Activated CD4-positive, CD25-positive, alpha-beta regulatory T cell treated with anti-CD3 and anti-CD28 coated beads, Interleukin-2, amount 50 U/mL, for 16 hours (primary cell): ENCODE measurements at places on chromosomes 4 and X.

DNA sequence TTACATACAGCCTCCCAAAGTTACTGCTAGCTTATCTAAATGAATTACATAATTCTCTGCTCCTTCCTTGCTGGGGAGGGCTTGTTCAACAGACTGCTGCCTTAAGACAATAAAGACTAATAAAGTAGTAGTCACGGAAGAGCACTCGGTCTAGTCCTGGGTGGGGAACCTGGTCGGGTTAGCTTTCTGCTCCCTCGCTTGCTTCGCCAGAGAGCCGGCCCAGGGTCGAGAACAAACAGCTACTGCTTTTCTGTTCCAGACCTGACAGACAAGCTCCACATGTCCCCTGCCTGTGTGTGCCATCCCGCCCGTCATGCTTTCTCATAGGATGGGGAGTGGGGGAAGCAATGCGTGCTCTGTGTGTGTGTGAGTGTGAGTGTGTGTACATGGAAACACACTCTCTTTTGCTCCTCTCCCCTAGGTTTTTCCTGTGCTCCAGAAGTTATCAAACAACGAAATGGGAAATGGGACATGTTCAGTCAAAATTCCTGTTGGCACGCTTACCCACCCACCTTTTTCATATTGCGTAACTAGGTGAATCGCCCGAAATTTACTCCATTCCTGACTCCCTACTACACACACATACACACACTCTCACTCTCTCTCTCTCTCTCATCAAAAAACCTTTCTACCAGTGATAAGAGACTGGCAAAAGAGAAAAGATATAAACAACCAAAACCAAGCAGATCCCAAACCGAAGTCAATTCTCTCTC lies 1.3 kb downstream of the NPY1R start:
- DNase-seq: no peak

DNA sequence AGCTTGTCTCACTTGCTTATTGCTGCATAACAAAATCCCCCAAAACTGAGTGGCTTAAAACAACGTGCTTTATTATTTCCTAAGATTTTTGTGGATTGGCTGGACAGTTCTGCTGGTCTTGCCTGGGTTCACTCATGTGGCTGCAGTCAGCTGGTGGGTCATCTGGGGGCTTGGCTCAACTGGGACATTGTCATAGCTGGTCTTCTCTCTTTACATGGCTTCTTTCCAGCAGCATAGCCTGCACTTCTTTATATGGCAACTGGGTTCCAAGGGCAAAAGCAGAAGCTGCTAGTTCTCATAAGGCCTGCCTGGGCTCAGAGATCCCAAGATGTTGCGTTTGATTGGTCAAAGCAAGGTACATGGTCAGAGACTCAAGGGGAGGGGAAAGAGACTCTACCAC lies 33.7 kb upstream of the STAG2 start:
- DNase-seq: no peak

DNA sequence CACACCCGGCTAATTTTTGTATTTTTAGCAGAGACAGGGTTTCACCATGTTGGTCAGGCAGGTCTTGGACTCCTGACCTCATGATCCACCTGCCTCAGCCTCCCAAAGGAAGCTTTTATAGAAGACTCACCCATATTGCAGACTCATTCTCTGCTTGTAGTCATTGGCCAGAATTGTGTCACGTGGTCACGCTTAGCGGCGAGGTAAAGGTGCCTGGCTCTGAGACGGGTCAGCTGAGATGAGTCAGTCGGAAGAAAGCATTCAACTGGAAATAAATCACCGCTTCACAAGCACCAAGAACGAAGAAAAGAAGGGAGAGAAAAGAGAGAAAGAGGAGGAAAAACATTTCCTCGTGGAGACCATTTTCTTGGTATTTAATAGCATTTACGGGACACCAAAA lies 218.8 kb upstream of the NOCT start:
- no peak for DNase-seq

- DNase-seq: no peak
Observed at GRCh38 chr4:117224256-117224655, 138.9 kb upstream of the TRAM1L1 start.

GRCh38 chrX:39377157-39377556 lies 575.9 kb downstream of the MID1IP1 start:
- DNase-seq: no peak

- DNase-seq: no peak
Observed at GRCh38 chr4:83348074-83348473, 13.4 kb upstream of the HPSE start.

DNA sequence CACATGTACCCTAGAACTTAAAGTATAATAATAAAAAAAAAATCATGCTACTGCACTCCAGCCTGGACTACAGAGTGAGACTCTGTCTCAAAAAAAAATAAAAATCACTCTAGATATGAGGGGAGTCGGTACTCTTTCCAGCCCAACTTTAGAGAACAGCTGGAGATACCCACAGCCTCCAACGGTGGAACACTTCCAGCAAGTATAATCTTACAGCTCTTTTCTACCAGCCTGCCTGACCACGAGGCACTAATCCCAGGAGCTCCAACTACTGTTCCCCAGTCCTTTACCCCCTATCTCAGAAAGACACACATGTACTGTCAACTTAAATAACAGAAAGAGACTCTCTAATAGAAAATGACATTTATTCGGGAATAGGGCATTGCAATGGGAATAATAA lies 46.8 kb downstream of the STEEP1 start:
- no peak for DNase-seq

DNA sequence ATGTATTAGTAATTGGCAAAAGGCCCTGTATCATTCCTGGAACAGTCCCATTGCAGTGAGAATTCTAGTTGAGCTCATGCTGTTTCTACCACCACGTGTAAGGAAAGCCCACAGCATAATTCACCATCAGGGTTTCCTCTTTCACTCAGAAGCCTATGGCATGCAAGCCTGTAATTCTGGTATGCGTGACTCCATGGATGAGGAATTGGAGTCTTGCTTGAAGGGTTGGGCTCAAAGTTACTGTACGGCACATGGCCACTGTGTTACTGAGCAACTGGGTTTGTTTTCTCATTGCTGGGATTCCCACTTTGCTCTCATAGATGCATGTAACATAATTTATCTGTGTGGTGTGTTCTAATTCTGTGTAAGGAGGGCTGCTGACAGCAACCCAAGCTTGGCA lies 132.3 kb upstream of the NR3C2 start:
- DNase-seq: no peak

GRCh38 chr4:987624-988513 lies 1.0 kb downstream of the IDUA start:
- DNase-seq: no peak

- DNase-seq: no peak
Observed at GRCh38 chr4:134936014-134936413, 734.4 kb upstream of the PABPC4L start.

DNA sequence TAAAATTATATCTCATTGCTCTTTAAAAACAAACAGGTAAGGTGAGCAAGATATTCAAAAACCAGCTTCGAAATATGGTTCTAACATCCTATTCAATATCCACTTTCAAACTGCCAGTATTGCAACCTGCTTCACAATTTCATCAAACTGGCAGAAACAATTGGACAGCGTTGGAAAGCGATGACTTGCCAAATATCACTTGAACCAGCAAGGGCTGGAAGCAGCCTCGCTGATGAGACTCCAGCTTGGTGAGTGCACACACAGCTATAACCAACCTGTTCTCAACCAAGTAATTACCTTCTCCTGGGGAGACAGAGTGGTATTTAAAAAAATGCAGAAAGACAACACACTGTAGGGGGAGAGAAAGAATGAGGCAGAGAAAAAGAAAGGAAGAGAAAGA lies 155.8 kb upstream of the RAI2 start:
- no peak for DNase-seq

- DNase-seq: no peak
Observed at GRCh38 chr4:88573995-88574394, 18.3 kb upstream of the HERC3 start.

DNA sequence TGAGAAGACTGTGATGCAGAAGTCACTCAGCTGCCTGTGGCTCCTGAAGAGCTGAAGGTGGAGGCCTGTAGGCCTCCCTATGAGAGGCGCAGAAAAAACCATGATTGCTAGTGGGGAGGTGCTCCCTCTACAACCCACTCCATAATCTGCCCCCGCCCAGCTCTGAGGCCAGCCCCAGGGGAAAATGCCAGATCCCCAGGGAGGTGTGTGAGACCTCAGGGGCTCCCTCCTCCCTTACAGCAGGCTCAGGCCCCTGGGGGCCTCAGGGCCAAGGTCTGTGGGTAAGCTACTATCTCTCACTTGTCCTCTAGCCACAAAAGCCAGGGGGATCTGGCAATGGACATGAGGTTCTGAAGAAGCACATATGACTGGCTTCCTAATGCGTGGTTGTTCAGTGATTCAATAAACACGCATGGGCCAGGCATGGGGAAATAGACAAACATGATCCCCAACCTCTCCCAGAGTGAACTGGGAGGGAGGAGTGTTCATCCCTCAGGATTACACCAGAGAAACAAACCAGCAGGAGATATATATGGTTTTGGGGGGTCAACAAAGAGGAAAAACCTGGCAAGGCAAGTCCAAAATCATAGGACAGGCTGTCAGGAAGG lies 51.0 kb upstream of the MTM1 start:
- DNase-seq: no peak

DNA sequence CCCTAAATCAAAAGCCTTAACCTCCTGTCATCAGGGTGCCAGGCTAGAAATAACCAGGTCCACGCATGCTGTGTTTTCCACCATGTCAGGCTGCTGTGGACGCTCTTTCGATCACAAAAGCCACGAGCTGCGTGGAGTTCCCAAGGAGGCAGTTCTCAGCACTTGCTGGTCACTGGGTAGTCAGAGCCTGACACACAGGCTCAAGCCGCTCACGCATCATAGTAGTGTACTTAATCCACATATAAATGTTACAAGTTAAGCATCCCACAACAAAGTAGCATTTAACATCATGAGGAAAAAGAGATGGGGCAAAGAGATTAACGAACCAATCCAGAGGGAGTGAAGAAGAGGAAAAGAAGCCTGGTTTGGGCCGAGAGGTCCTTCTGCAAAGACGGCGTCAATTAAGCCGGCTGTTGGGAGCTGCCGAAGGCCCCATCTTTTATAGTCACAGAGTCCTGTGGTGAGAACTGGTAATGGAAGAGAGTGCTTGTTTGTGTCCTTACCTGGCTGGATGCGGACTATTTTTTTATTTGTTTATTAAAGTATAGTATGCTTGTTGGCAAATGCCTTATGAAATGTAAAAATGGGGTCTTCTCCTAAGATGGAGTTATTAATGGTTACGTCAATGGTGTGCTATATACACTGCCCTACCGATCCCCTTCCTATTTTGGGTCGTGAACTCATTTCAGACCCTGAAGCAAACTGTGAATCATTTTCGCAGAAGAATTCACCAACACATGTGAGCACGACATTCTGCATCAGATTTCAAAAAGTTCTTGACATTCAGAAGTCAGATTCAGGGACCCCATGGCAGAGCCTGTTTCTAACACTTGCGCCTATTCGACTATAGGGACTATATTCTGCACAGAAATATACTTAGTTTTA lies 675 bp downstream of the PRIMPOL start:
- no peak for DNase-seq

GRCh38 chr4:113548303-113548702 lies 213.2 kb downstream of the CAMK2D start:
- no peak for DNase-seq

DNA sequence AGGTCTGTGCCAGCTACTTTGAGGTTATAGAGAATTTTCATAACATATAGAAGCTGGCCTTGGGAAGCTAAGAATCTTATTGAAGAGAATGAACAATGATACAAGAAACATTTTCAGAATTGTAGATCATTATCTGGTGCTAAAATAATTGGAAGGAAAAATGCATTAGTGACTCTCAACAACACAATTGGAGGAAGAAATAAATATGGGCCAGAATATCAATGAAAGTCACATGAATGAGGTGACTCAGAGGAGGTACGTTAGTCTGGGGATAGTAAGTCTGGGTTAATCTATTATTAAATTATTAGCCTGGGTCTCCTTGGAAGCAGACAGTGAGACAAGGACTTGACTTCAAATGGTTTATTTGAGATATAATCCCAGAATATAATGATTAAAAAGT lies 529.3 kb upstream of the SLIT2 start:
- no peak for DNase-seq

- no peak for DNase-seq
Observed at GRCh38 chr4:10063544-10064300, 42.4 kb upstream of the SLC2A9 start.

DNA sequence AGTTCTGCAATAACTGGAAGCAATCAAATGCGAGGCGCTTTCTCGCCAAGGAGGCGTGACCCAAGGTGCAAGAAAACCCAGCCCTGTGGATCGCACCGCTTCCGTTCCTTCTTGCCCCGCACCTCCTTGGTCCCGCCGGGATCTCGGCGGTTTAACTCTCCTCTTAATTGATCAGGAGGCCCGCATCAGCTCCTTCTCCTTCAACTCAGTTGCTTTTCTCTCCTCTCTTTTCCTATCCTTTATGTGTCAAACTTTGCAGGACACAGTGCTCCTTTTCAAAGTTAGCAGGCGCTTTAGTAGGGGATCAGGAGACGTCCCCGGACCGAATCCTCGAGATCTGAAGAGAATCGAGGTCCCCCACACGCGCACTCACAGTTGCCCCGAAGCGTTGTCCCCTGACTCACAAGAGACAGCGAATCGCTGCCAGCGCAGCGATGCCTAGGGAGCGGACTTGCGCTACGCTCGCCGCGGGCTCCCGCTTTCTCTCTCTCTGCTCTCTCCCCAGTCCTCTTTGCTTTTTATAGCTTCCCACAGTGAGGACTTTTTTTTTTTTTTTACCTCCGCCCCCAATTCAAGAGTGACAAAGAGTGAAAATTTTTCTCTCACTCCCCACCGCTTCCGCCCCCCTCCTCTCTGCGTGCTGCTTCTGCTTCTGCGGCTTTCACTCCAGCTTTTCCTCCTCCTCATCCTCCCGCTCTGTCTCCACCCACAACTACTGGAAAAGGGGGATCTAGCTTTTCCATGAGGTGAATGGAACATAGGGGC lies at the start of gene DKK2:
TSS of gene DKK2 (minus strand) at position 495 of the 765 bp plus-strand sequence. CDS start 722 bp downstream, outside the sequence.
- no peak for DNase-seq

- no peak for DNase-seq
Observed at GRCh38 chrX:120001787-120002186, 58.2 kb upstream of the NKAP start.

GRCh38 chr4:183448436-183448835 lies 4.0 kb downstream of the CDKN2AIP start:
- no peak for DNase-seq

DNA sequence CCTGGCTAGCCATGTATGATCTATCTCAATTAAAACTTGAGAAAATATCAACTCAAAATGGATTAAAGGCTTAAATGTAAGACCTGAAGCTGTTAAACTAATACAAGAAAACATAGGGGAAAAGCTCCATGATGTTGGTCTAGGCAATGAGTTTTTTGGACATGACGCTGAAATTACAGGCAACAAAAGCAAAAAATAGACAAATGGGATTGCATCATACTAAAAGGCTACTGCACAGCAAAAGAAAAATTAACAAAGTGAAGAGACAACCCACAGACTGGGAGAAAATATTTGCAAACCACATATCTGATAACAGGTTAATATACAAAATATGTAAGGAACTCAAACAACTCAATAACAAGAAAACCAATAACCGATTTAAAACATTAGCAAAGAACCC lies 8.4 kb downstream of the GC start:
- no peak for DNase-seq
